ENCODE measurements at places on chromosomes 7 and 10.

DNA sequence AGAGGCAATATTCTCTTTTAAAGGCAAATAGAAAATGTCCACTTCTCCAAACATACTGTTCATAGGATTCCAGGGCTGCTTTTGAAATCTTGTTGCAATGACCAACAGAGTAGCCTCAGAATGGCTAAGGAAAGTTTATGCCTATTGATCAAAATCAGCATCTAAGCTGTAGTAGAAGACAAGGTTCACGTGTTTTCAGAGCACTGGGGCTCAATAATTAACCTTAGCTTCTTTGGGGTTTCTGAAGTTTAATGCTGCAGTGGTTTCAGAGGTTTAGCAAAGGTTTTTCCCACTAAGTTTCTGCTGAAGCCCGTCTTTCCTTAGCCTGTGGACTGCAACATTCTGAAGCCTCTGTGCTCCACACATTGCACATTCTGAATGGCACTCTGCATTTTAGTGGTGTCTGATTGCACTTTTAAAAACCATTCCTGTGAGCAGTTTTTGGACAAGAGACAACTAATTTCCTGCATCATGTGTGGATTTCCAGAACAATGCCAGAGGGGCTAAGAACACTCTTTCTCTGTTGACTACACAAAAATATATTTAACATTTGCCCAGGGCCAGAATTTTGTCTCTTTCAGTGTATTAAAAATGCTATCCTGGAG, 342.5 kb downstream of the PTEN start:
- DNase-seq = no peak

GRCh38 chr10:2837674-2838073, 229.7 kb upstream of the PFKP start:
- DNase-seq = no peak

DNA sequence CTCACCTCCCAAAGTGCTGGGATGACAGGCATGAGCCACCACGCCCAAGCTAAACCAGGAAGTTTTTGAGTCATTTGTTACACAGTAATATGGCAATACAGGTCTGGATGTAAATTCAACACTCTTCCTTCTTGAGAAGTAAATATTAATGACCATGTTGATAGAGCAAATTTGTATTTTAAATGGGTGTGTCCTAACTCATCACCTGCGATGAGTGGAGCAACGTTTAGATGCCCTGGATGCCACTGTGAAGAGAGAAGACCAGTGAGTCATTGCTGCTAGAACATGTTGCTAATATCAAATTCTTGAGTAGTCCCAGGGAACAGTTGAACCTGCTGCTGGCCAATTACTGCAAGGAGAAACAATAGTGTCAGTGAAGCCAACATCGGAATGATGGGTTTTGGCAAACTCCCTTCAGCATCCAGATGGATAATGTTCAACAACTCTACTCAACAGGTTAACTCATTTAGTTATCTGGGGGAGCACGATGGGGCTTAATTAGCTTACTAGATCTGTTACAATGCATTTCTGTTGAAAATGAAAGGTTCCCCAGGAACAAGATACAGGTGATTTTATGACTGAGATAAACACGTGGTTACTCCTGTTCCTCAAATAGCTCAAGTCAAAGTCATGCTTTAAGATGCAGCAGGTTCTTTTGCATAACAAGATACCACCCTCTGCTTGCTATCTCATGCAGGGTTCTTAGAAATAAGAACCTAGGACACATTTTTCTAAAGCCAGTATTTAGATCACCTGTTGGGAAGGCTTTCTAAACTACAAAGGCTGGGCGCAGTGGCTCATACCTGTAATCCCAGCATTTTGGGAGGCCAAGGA, 146.8 kb downstream of the CALN1 start:
- no peak for DNase-seq

GRCh38 chr7:93442478-93443224, 131.9 kb downstream of the CALCR start:
- DNase-seq = peak; percentile 65
